ENCODE measurements at places on chromosomes 1 and 21. TPM values are rescaled to one million over a fixed set of nuclear protein-coding genes. Genes with fewer than 3 reads are reported as not detected.

DNA sequence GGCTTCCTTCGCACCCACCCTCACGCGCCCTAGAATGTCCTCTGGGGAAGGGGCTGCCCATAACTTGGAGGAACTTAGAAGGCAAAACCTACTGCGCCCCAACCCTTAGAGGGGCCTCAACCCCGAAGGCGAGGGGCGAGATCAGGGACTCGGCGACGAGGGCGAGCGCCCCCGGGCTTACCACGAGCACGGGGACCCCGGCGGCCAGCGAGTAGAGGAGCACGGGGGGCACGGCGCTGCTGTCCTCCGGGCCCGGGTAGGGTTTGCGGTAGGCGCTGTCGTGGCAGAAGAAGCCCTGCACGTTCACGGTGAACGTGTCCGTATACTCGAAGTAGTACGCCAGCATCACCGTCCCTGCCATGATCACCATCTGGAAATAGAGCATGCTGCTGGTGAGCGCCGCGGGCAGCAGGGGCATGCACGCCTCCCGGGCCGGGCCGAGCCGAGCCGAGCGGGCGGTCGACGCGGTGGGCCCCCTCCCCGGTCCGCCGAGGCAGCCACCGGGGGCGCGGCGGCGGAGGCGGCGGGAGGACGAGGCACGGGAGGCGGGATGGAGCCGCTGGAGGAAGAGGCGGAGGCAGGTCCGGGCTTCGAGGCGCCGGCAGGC lies 304 bp downstream of the PLPPR5 start:
- DNase-seq: no peak

DNA sequence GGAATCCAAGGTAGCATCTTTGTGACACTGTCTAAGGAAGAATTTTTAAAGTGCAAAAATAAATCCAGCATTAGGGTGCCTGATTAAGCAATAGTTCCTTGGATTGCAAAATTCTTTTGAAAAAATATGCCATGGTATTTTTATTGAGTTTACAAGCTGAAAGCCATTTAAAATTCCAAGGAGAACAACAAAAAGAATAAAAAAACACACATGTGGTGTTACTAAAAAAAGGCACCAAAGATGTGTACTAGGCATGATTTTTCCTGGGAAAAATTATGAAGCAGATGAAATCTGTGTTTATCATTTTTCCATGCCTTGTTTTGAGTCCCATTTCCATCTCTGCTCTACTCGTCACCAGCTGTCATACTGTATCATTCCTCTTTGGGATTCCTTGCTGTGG lies 157.0 kb upstream of the ZNHIT6 start:
- DNase-seq: no peak

DNA sequence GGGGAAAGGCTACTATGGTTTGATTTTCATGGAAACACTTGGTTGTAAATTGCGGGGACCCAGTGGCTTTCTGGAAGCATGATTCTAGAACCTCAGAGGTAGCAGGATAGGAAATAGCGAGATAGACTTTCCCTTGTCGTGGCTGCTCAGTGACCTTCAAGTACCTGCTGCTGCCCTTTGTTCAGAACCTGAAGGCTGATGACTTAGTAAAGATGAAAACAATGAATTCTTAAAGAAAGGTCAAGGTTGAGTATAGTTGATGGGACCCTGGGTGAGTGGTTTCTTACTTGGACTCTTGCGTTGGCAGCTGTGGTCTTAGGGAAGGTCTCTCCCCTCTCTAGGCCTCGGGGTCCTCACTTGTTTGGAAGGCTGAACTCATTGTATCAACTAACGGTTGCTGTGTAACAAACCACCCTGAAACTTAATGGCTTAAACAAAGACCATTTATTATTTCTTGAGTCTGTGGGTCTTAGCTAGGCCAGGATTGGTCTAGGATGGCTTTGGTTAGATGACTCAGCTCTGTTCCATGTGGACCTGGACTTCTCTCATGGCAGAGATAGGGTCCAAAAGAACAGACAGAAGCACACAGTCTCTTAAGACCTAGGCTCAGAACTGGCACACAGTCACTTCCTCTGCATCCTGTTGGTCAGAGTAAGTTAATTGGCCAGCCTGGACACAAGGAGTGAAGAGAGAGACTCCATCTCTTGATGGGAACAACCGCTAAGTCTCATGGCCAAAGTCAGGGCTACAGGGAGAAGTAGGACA lies 89.2 kb upstream of the SELENON start:
- DNase-seq: no peak

The KLF18 gene
- total RNA-seq: not detected

DNA sequence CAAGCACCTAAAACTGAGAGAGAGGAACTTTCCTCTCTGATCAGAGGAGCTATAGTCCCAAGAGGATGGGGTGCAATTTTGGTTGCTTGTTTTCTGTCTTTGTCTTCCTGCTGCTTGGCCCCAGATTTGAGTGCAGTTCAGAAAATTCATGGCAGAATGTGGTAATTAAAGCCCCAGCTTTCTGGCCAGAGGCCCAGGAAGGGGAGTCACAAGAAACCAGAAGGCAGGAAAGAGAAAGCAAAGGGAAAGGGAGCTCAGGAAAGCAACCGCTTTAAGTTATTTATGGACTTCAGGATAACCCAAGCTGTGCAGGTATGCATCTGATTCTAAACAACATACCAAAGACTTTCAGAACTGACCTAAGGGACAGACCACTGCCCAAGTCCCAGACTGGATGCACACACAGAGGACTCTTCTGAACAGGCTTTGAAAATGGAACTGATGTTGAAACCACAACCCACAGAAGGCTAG lies 88.8 kb downstream of the ST3GAL3 start:
- no peak for DNase-seq
